CD4-positive, alpha-beta T cell treated with Interleukin-2 at 100 ng/mL for 4 hours (primary cell): ENCODE measurements at places on chromosomes 1 and 21.

GRCh38 chr1:206703661-206704060 lies 19.0 kb downstream of the MAPKAPK2 start:
- peak; percentile 63 for DNase-seq

GRCh38 chr21:35563885-35564451 lies 496.4 kb downstream of the SETD4 start:
- no peak for DNase-seq

GRCh38 chr1:219374046-219374566 lies 200.4 kb downstream of the LYPLAL1 start:
- no peak for DNase-seq

GRCh38 chr1:180252638-180253536 lies 22.8 kb downstream of the LHX4 start:
- peak; percentile 68 for DNase-seq
